ENCODE measurements at places on chromosomes 13 and 19. TPM values are rescaled to one million over a fixed set of nuclear protein-coding genes. Genes with fewer than 3 reads are reported as not detected.
A peak's percentile ranks its signal among the peaks of the same experiment; 100 is the strongest.

Gene SMAD9
- total RNA-seq = 1.5 TPM

Gene TNFRSF19
- total RNA-seq = 1.5 TPM

GRCh38 chr13:99690426-99691174, 189.3 kb downstream of the TM9SF2 start:
- no peaks in the 10 kb centered on the region for H3K4me1 ChIP-seq
- H3K36me3 ChIP-seq = no peaks in the 10 kb centered on the region
- H3K27me3 ChIP-seq = no peaks in the 10 kb centered on the region
- H3K27ac ChIP-seq = no peak overlapping the region
- DNase-seq = no peak

DNA sequence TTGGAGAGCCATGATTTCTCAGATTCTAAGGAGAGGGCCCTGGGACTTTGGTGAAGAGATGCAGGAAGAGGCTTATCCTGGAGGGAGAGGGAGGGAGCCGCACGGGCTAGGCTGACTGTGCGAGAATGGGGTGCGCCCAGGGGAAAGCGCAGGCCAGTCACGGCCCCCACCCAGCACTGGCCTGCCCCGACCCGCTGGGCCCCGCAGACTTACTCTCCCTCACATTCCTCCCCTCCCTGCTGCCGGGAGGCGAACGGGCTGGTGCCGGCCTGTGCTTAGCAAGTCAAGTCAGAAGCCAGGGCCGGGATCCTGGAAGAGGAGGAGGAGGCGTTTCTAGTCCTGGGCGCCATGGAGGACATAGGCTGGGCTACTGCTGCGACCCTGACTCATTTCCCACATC, 120.0 kb downstream of the CRYL1 start:
- H3K36me3 ChIP-seq = no peaks in the 10 kb centered on the region
- H3K4me3 ChIP-seq = no peak overlapping the region
- DNase-seq = no peak
- no peaks in the 10 kb centered on the region for H3K27me3 ChIP-seq

- no peak overlapping the region for H3K27ac ChIP-seq
- DNase-seq = no peak
- H3K36me3 ChIP-seq = no peaks in the 10 kb centered on the region
- no peak overlapping the region for H3K4me3 ChIP-seq
- no peaks in the 10 kb centered on the region for H3K4me1 ChIP-seq
- no peaks in the 10 kb centered on the region for H3K27me3 ChIP-seq
These were observed 456.6 kb downstream of the FGF9 start for GRCh38 chr13:22127277-22128164.

DNA sequence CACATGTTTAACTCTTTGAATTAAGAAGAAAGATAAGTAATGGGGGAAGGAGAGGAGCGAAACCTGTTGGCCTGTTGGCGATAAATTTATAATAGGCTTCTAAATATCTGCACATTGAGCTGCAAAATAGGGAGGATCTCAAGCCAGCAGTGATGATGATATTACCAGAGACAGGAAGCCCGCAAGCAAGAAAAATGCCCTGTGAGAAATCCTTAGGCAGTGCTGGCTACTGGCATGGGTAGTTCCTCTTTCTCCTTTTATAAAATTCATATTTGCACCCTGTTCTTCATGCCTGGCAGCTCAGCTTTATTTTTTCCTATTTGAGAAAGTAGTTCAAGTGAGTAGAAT, 858 bp upstream of the USP12 start:
- peak overlapping the region; percentile 95 for H3K27ac ChIP-seq
- H3K4me3 ChIP-seq = peak overlapping the region; percentile 79
- H3K4me1 ChIP-seq = peaks cover 13% of the 10 kb centered on the region
- no peak for DNase-seq

DNA sequence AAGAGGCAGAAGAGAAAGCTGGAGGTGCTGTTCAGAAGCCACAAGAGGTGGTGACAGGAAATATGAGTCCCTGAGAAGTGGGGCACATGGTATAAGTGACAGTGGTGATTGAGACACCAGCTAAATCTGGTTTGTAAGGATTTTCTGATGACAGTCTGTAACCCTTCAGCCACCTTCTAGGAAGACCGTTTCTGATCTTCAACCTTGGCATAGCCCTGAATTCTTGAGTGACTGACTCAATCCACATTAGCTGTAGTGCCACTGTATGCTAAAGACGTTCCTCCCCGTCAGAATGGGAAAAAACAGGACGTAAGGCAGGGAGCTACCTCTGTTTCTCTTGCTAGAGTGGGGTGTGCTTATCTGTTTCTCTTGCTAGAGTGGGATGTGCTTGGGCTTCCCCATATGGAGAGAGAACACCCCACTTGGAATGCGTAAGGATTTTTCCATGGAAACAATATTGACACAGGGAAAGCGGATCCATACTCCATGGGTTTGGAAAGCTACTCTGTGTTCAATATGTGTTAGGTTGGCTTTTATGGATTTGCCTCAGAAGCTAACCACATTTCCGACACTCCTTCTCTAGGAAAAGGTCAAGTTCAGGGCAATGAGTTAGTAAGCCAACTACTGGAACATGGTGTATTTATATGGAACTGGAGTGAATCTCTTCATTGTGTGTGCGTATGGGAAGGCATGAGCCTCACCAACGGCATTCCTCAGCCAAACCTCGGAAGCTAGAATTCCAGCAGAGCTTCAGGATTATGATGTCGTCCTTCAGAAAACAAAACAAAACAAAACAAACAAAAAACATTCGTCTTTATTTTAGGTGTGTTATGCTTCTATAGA, 948.8 kb upstream of the SLC10A2 start:
- no peaks in the 10 kb centered on the region for H3K36me3 ChIP-seq
- H3K4me1 ChIP-seq = no peaks in the 10 kb centered on the region
- H3K4me3 ChIP-seq = no peak overlapping the region
- no peak for DNase-seq
- no peak overlapping the region for H3K27ac ChIP-seq
- no peaks in the 10 kb centered on the region for H3K27me3 ChIP-seq

DNA sequence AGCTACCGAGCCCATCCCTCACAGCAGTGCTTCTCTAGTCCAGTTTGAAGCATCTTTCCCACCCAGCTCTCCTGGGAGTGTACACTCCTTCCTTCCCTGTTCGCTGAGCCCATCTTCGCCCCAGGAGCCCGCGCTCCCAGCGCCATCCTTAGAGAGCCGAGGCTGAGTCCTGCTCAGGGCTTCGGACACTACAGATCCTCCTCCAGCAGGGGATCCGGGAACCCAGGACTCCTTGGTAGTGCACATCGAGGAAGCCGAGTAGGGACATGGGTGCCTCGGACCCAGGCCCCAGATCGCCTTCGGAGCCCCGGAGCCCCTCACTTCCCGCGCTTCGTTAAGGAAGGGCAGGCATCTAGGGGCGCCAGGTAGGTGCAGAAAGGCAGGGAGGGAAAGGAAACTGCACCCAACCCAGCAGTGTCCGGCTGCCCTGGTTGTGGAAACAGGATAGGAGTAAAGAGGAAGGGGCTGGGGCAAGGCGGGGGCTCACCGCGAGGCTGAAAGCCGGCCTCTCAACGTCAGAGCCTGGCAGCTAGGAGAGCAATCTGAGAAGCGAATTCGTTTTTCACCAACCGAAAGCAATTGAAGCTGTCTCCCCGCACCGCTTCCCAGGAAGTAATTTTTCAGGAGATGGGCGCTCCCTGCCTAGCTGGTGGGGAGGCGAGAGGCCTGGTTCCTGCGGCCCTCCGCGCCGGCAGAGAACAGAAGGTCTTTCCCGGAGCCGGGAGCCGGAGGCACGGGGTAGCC, 1.0 kb downstream of the PDX1 start:
- H3K4me3 ChIP-seq = peak overlapping the region; percentile 86
- peak; percentile 31 for DNase-seq
- H3K27me3 ChIP-seq = no peaks in the 10 kb centered on the region
- H3K27ac ChIP-seq = peak overlapping the region; percentile 74

DNA sequence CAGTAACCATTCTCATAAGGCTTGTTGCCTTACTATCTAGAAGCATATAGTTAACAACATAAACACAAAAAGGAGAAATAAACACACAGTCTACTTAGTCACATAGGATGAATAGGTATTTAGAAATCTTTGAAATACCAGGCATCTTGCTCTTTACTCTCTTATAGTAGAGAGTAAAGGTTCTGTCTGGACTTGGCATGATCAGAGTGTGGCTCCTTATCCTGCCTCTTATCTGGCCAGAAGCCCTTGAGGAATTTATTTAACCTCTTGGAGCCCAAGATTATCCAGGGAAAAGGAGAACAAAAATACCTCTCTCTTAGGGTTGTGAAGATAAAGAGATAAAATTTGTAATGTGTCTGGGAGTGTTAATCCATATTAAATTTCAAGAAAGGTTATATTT, 100.2 kb upstream of the MBNL2 start:
- no peaks in the 10 kb centered on the region for H3K36me3 ChIP-seq
- H3K27me3 ChIP-seq = no peaks in the 10 kb centered on the region
- peaks cover 11% of the 10 kb centered on the region for H3K4me1 ChIP-seq
- H3K4me3 ChIP-seq = no peak overlapping the region

DNA sequence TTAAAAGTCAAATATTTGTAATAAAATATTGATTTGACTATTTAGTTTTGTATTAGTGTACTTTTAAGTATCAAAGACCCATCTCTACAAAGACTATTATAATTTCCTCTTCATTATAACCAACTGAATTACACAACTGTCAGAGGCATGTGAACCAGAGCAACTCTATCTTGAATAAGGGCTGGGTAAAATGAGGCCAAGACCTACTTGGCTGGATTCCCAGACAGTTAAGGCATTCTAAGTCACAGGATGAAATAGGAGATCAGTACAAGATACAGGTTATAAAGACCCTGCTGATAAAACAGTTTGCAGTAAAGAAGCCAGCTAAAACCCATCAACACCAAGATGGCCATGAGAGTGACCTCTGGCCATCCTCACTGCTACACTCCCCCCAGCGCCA, 36.2 kb upstream of the ATP12A start:
- no peak for DNase-seq
- H3K27me3 ChIP-seq = no peaks in the 10 kb centered on the region
- no peak overlapping the region for H3K4me3 ChIP-seq
- H3K36me3 ChIP-seq = no peaks in the 10 kb centered on the region
- H3K4me1 ChIP-seq = no peaks in the 10 kb centered on the region

- H3K4me1 ChIP-seq = peaks cover 7% of the 10 kb centered on the region
- H3K36me3 ChIP-seq = no peaks in the 10 kb centered on the region
- H3K27me3 ChIP-seq = no peaks in the 10 kb centered on the region
- peak; percentile 45 for DNase-seq
These were observed 658 bp upstream of the ISOC2 start for GRCh38 chr19:55461974-55462626.

GRCh38 chr19:51259348-51260245, 8.7 kb downstream of the SIGLECL1 start:
- peaks cover 6% of the 10 kb centered on the region for H3K27me3 ChIP-seq
- H3K4me3 ChIP-seq = no peak overlapping the region
- no peak overlapping the region for H3K27ac ChIP-seq
- no peaks in the 10 kb centered on the region for H3K36me3 ChIP-seq
- no peaks in the 10 kb centered on the region for H3K4me1 ChIP-seq
